ENCODE measurements at places on chromosomes 6 and 20.

- DNase-seq, result no peak
Measured at GRCh38 chr6:31879901-31880300, 1.1 kb upstream of the SLC44A4 start.

DNA sequence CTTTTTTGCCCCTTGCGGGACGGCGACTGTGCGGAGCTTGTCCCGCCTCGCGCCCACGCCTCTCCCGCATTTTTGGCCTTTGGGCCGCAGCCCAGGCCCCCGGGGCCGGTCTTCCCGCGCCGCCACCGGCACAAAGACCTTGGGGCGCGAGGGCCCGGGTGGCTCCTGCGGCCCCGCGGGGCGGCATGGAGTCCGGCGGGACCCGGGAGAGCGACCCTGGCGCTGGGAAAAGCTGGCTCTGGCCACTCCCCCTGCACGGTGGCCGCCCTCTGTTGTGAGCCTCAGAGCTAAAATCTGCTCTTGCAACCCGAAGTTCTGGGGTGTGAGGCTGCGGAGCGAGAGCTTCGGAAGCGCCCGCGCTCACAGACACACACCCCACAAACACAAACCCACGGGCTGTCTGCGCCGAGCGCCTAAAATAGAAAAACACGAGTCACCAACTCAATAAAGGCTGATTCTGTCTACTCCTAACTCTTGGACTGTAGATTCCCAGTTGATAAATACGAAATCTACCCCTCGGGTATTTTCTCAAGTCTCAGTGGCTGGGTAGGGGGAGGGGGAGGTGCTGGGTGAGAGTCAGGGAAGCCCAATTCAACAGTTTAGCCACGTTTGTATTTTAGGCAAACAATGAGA lies 496 bp upstream of the BEND3 start:
- DNase-seq, result no peak

DNA sequence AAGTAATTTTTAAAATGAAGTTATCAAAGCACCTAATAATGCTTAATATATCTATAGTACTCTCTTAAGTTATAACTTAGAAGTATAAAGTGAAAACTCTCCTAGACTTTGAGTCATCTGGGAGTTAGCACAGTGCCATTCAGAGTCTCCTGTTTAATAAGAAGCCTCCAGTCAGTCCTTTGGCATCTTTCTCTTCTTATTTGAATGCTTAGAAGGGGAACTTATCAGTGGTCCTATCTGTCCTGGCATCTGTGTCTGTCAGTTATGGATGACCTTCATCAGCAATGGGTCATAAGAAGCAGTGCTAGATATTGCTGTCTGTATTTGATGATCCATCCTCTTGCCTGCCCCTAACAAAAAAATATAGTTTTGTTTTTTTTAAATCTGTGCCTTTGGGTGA lies 15.2 kb downstream of the TMEM200A start:
- no peak for DNase-seq

DNA sequence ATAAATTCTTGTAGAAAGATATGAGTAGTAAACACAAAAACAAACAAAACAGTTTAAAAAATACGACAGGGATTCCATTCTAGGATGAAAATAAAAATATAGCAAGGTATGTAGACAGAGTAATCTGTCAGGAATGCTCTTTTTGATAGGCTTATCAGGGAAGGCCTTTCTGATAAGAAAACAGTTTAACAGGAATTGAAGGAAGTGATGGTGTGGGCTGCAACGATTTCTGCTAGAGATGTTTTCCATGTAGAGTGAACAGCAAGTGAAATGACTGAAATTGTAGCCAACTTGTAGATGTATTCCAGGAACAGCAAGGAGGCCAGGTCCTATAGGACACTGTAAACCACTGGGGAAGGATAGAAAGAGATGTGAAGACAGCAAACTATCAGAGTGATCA lies 689.7 kb upstream of the GJE1 start:
- no peak for DNase-seq

GRCh38 chr6:15171026-15171425 lies 74.8 kb upstream of the JARID2 start:
- DNase-seq, result no peak
